ENCODE measurements at places on chromosomes 2 and 18. TPM values are rescaled to one million over a fixed set of nuclear protein-coding genes. Genes with fewer than 3 reads are reported as not detected.

The NEMP2 gene
- total RNA-seq, result 9.6 TPM

The CYS1 gene
- 1.3 TPM for total RNA-seq

The DSG1 gene
- not detected for total RNA-seq

The CMPK2 gene
- 1.1 TPM for total RNA-seq

Measured in A549 treated with CORT108297 at 1 μM for 4 hours (cell line).